ENCODE measurements at places on chromosomes 11 and 22. TPM values are rescaled to one million over a fixed set of nuclear protein-coding genes. Genes with fewer than 3 reads are reported as not detected.

DNA sequence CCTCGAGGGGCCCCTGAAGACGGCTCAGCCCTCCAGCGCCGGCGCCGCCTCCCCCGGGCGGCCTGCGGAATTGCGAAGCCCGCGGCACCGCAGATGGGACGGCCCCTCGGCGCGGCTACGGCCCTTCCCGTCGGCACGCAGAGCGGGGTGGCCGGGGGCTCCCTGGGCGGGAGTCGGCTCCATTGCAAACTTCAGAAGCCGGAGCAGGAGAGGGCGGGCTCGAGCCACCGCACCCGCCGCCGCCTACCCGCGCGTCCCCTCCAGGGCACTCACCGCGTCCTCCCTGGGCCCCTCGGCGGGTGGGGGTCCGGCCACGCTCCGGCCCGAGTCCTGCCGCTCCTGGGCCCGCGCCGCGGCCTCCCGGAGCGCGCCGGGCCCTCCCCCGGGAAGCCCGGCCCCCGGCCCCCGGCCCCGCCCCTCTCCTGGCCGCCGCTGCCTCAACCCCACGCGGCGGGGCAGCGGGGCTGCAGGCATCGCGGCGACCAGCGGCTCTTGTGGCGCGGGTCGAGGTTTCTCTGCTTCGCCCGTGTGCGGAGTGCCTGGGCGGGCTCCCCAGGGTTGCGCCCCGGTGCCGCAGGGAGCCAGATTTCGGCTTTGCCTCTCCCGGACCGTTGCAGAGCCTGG, at the start of gene PACSIN3:
Gene PACSIN3 (minus strand): TSS at position 359 of the 624 bp plus-strand sequence. CDS start 3,707 bp downstream, outside the sequence.
- no peaks in the 10 kb centered on the region for H3K27me3 ChIP-seq
- DNase-seq = no peak

GRCh38 chr11:21053466-21053865, 384.1 kb downstream of the NELL1 start:
- no peaks in the 10 kb centered on the region for H3K4me1 ChIP-seq
- no peak overlapping the region for H3K27ac ChIP-seq
- no peak overlapping the region for H3K4me3 ChIP-seq
- no peak for DNase-seq
- H3K27me3 ChIP-seq = peaks cover 8% of the 10 kb centered on the region

DNA sequence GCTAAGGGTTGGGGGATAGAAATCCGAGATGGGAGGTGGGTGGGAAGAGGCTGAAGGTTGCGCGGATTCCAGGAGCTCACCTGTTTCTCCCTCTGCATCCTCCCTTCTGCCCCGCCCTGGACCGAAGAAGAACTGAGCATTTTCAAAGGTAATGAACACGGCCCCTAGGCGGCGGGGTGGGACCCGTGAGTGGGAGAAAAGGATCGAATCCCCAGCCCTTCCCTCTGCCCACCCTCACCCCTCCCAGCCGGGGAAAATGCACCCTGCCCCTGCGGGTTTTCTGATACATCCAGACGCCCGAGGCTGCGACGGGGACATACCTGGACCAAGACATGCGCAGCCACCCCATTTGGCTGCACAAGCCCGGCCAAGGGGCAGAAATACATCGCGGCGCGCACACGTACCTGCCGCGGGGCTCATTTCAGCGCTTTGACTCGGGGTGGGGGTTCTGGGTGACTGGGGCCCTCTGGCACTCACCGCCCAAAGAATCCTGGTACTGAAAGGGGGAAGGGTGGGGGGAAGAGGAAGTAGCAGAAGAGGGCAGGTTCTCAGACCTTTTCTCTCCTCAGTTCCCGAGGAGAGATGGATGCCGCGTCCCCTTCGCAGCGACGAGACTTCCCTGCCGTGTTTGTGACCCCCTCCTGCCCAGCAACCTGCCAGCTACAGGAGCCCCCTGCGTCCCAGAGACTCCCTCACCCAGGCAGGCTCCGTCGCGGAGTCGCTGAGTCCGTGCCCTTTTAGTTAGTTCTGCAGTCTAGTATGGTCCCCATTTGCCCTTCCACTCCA, 6.0 kb downstream of the VSIG2 start:
- peak overlapping the region; percentile 71 for H3K4me3 ChIP-seq
- DNase-seq = no peak
- peaks cover 14% of the 10 kb centered on the region for H3K4me1 ChIP-seq

- no peaks in the 10 kb centered on the region for H3K36me3 ChIP-seq
- H3K4me3 ChIP-seq = no peak overlapping the region
- no peak overlapping the region for H3K27ac ChIP-seq
- no peaks in the 10 kb centered on the region for H3K27me3 ChIP-seq
- no peak for DNase-seq
- H3K4me1 ChIP-seq = peaks cover 17% of the 10 kb centered on the region
Observed at GRCh38 chr22:27709919-27710675, 91.5 kb downstream of the MN1 start.

DNA sequence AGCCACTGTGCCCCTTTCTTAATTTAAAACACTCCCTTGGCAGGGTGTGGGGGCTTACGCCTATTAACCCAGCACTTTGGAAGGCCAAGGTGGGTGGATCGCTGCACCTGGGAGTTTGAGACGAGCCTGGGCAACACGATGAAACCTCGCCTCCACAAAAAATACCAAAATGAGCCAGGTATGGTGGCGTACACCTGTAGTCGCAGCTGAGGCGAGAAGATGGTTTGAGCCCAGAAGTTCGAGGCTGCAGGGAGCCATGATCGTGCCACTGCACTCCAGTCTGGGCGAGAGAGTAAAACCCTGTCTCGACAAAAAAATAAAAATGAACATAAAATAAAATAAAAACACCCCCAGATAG, 45.0 kb downstream of the LINC01488 start:
- H3K36me3 ChIP-seq = no peaks in the 10 kb centered on the region
- H3K4me1 ChIP-seq = peaks cover 9% of the 10 kb centered on the region
- H3K27ac ChIP-seq = no peak overlapping the region
- no peak for DNase-seq
- peaks cover 11% of the 10 kb centered on the region for H3K27me3 ChIP-seq

- no peaks in the 10 kb centered on the region for H3K27me3 ChIP-seq
- DNase-seq = no peak
- no peak overlapping the region for H3K27ac ChIP-seq
- H3K4me1 ChIP-seq = peaks cover 10% of the 10 kb centered on the region
- no peaks in the 10 kb centered on the region for H3K36me3 ChIP-seq
Observed at GRCh38 chr22:24526191-24526590, 28.7 kb downstream of the GUCD1 start.

RASGRP2 gene
- 4.7 TPM for total RNA-seq

HBD gene
- not detected for total RNA-seq

DNA sequence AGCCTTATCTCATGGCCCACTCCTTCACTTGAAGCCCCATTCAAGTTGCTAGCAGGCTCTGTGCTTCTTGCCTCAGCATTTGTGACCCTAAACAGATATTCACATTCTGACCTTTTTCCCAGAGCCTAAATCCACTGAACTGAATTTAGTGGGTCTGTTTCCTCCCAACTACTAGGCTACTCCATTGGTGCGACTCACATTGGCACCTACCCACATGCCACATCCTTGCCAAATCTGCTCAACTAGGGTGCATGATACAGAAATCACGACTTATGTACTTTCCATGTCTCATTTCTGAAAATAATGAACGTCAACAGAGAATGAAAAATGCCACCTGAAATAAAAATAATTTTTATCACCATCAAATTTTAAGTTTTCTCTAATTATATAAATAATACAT, 8.4 kb upstream of the MMP12 start:
- H3K27me3 ChIP-seq = no peaks in the 10 kb centered on the region
- H3K36me3 ChIP-seq = no peaks in the 10 kb centered on the region
- H3K4me1 ChIP-seq = peaks cover 43% of the 10 kb centered on the region

DNA sequence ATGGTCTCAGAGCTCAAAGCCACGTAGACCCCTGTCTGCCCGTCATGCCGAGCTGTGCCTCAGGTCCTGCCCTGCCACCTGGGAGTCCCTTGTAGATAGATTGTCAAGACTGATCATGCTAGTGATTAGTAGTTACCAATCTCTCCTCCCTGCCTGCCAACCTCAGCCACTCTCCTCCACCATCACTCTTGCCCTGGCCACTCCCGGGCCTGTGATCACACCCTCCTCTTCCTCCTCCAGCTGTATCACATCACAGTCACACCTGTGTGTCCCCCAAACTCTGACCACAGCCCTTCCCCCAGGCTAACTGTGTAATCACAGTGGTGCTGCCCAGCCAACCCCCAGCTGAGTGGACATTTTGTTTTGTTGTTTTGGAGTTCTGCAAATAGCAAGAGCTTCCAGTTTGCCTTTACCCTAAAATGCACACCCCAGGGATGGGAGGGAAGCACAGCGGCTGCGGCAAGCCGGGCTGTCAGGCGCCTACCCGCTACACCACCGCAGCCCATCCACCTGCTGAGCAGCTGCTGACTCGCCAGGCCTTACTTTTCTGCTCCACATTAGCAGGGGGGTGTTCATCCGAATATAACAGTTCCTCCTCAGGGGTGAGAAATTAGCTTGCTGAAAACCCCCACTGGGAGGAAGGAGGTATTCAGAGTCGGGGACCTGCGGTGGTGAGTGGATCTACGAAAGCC, 45.8 kb downstream of the LRFN4 start:
- DNase-seq = no peak
- H3K4me1 ChIP-seq = peaks cover 24% of the 10 kb centered on the region
- H3K27me3 ChIP-seq = no peaks in the 10 kb centered on the region
- H3K27ac ChIP-seq = no peak overlapping the region
- H3K36me3 ChIP-seq = no peaks in the 10 kb centered on the region

OR52E8 gene
- total RNA-seq = not detected

GRCh38 chr22:46072110-46072881, 78.0 kb upstream of the PPARA start:
- peak; percentile 81 for DNase-seq
- H3K4me3 ChIP-seq = peak overlapping the region; percentile 87
- H3K27ac ChIP-seq = peak overlapping the region; percentile 85
- H3K27me3 ChIP-seq = no peaks in the 10 kb centered on the region
- peaks cover 10% of the 10 kb centered on the region for H3K36me3 ChIP-seq
- peaks cover 59% of the 10 kb centered on the region for H3K4me1 ChIP-seq

DNA sequence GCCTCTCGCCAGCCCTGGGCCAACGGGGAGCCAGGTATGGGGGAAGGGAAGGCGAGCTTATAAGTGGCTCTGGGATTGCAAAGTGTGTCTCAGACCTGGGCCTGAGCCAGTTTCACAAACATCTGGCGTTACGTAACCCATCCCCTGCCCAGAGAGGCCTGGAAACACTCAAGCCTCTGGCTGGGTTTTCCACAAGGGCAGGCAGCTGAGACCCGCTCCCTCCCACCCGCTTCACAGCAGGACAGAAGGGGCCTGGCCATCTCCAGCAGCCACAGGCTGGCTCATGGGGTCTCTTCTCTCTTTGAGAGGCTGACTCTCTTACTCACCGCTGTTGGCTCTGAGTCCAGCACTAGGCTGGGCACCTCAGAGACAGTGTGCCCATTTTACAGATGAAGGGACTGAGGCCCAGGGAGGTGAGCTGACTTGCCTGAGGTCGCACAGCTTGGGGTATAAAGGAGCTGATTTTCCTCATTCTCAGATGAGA, 44.5 kb downstream of the TRIOBP start:
- no peaks in the 10 kb centered on the region for H3K27me3 ChIP-seq
- H3K27ac ChIP-seq = no peak overlapping the region
- H3K4me3 ChIP-seq = no peak overlapping the region
- peaks cover 30% of the 10 kb centered on the region for H3K4me1 ChIP-seq
- DNase-seq = no peak

DNA sequence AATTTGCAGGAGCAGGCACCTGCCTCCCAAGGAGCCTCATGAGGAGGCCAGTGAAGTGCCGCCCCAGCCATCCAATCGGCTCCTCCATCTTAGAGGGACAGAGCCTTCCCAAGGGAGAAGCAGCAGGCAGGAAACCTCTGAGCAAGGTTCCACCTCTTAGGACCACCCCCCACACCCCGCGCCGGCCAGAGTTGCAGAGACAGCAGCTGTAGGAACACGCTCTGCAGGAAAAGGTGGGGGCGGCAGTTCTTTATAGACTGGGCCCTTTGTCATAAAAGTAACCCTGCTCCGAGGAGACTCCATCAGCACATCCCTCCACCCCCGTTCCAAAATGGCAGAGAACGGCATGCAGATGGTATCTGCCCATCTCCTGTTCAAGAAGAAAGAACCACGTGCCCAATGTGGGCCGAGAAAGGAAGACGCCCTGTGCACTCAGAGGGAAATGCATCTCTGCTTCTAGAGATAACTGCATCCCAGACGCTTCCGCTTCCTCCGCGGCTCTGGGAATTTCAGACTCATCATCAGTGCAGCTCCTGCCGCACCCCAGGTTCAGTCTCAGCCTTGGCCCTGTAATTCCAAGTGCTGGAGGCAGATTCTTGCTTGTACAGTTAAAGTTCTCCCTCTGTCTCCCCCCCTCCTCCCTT, 98.5 kb downstream of the SPATA19 start:
- no peaks in the 10 kb centered on the region for H3K4me1 ChIP-seq
- no peak overlapping the region for H3K4me3 ChIP-seq
- H3K27me3 ChIP-seq = peaks cover 13% of the 10 kb centered on the region
- DNase-seq = no peak
- no peaks in the 10 kb centered on the region for H3K36me3 ChIP-seq

DNA sequence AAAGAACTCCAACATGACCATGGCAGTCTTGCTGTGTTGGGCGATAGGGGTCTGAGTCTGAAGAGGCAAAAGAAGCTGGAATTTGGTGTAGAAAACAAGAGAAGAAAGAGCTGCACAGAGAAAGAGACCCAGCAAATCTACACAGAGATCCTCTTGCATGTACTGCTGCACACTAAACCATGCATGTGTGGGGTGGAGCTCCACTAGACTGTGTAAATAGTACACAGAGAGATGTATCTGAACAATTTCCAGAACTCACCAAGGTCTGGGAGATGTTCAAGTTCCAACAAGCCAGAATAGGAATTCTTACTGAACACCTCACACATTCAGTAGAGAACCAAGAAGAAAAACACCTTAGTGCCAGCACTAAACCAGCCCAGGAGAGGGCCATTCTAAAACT, 42.3 kb downstream of the CSF2RB start:
- peaks cover 1% of the 10 kb centered on the region for H3K36me3 ChIP-seq
- H3K27ac ChIP-seq = no peak overlapping the region
- H3K4me3 ChIP-seq = no peak overlapping the region
- no peaks in the 10 kb centered on the region for H3K4me1 ChIP-seq
- peaks cover 30% of the 10 kb centered on the region for H3K27me3 ChIP-seq

GRCh38 chr22:19723983-19724827, 866 bp downstream of the GP1BB start:
- no peaks in the 10 kb centered on the region for H3K27me3 ChIP-seq
- H3K4me3 ChIP-seq = no peak overlapping the region
- DNase-seq = no peak
- peaks cover 25% of the 10 kb centered on the region for H3K4me1 ChIP-seq

APIP gene
- total RNA-seq = 13.3 TPM

DNA sequence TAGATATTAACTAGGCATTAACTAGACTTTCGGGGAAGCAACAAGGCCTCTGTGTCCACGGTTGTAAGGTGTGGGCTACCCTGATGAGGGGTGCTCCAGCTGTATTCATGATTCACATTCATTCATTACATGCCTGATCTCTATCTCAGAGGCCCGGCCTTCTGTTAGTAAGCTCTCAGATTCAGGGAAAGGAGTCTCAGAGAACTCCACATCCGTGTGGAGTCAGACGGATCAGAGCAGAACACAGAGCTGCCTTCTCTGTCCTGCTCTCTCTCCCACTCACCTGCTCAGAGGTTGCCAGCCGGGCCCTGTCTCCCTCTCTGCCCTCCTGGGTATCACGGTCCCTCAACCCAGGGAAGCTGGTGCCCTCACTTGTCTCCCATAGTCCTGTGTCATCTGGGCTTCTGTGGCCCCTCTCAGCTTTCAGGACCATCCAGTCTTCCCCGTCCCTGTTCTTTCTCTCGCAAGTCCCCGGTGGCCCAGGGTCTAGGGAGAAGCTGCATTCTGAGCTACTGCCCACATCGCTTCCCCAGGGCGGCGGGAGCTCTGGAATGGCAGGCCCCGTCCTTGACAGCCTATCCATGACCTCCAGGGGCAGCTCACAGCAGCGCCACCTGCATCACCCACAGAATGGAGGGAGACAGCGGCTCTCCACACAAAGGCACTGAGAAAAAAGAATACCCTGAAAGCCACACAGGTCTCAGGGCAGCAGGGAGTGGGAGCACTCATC, 4.3 kb downstream of the TP53AIP1 start:
- no peak overlapping the region for H3K27ac ChIP-seq
- peaks cover 9% of the 10 kb centered on the region for H3K27me3 ChIP-seq
- DNase-seq = no peak
- H3K4me3 ChIP-seq = no peak overlapping the region
- no peaks in the 10 kb centered on the region for H3K4me1 ChIP-seq

All from chondrocyte (in vitro differentiated cells).